ENCODE measurements at places on chromosomes 6 and 20. TPM values are rescaled to one million over a fixed set of nuclear protein-coding genes. Genes with fewer than 3 reads are reported as not detected.

- H3K27ac ChIP-seq = no peak overlapping the region
- H3K4me3 ChIP-seq = no peak overlapping the region
- peaks cover 41% of the 10 kb centered on the region for H3K4me1 ChIP-seq
- DNase-seq = no peak
- no peaks in the 10 kb centered on the region for H3K27me3 ChIP-seq
- no peaks in the 10 kb centered on the region for H3K36me3 ChIP-seq
These were observed 78.5 kb upstream of the SIRPA start for GRCh38 chr20:1816384-1817381.

DNA sequence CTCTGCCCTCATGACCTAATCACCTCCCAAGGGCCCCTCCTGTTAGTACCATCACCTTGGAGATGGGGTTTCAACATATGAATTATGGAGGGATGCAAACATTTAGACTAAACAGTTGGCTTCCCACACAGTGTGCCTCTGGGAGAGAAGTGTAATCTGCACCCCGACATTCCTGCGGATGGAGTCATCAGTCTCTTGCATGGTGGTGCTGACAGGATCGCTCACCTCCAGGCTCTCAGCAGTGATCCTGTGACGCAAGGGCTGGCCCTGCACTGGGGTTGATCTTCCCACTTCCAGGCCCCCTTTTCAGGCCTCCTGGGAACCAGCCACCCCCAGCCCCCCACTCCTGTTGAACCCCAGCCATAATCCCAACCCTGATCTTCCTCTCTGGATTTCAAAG lies 16.0 kb upstream of the PI16 start:
- H3K27ac ChIP-seq = no peak overlapping the region
- no peaks in the 10 kb centered on the region for H3K36me3 ChIP-seq
- no peaks in the 10 kb centered on the region for H3K4me1 ChIP-seq
- no peak overlapping the region for H3K4me3 ChIP-seq

GRCh38 chr6:226516-227073 lies 65.7 kb upstream of the DUSP22 start:
- no peak for DNase-seq
- no peak overlapping the region for H3K27ac ChIP-seq
- no peaks in the 10 kb centered on the region for H3K36me3 ChIP-seq
- H3K4me3 ChIP-seq = no peak overlapping the region
- H3K27me3 ChIP-seq = no peaks in the 10 kb centered on the region

The SEMG1 gene
- total RNA-seq = not detected

DNA sequence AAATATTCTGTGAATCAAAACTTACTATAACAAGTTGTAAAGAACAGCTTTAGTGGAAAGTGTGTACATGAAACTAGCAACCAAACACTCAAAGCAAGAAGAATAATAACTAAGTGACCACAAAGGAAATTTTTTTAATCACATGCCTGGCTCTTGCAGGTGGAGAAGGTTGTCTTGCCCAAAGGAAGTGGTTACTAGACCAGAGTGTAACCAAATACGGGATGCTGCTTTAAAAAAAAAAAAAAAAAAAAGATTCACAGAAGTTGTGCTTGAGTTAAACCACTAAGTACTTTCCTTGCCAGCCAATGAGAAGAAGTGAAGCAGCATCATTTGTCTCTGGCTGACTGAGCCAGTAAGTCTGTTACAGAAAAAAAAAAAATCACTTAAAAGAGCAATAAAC lies 19.1 kb upstream of the HLA-DQB1 start:
- 0 out of 3 replicates have a peak, but pooled peaks cover 6% of the 10 kb centered on the region for H3K27me3 ChIP-seq
- no peak overlapping the region for H3K4me3 ChIP-seq
- no peaks in the 10 kb centered on the region for H3K4me1 ChIP-seq
- no peak overlapping the region for H3K27ac ChIP-seq

GRCh38 chr6:149896491-149896890 lies 1.4 kb downstream of the RAET1E start:
- H3K27me3 ChIP-seq = peaks cover 7% of the 10 kb centered on the region
- H3K27ac ChIP-seq = no peak overlapping the region
- DNase-seq = no peak

GRCh38 chr6:157063923-157064322 lies 259.4 kb downstream of the TMEM242 start:
- DNase-seq = no peak
- H3K27ac ChIP-seq = no peak overlapping the region
- no peaks in the 10 kb centered on the region for H3K27me3 ChIP-seq
- peaks cover 45% of the 10 kb centered on the region for H3K4me1 ChIP-seq
- H3K36me3 ChIP-seq = peaks cover 5% of the 10 kb centered on the region

DNA sequence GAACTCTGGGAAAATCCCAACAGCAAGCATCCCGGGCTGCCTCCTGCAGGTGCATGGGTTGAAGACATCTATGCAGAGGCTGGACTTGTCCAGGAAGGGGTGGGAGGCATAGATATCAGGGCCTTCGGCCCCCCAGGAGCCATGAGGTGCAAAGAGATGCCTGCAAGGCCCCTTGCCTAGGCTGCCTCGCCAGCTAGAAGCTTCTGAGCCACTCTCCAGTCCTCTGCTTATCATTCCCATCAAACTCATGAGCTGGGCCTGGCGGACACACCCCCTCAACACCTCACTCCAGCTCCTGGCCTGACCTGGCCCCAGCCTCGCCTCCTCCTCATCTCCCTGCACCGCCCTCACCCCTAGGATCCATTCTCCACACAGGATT lies 152.4 kb upstream of the PTPN1 start:
- H3K4me1 ChIP-seq = peaks cover 89% of the 10 kb centered on the region
- peaks cover 60% of the 10 kb centered on the region for H3K27me3 ChIP-seq
- H3K36me3 ChIP-seq = no peaks in the 10 kb centered on the region
- no peak overlapping the region for H3K27ac ChIP-seq
- no peak for DNase-seq

GRCh38 chr6:139852488-139853140 lies 478.2 kb upstream of the CITED2 start:
- no peaks in the 10 kb centered on the region for H3K27me3 ChIP-seq
- no peak for DNase-seq
- H3K27ac ChIP-seq = no peak overlapping the region
- H3K36me3 ChIP-seq = no peaks in the 10 kb centered on the region

DNA sequence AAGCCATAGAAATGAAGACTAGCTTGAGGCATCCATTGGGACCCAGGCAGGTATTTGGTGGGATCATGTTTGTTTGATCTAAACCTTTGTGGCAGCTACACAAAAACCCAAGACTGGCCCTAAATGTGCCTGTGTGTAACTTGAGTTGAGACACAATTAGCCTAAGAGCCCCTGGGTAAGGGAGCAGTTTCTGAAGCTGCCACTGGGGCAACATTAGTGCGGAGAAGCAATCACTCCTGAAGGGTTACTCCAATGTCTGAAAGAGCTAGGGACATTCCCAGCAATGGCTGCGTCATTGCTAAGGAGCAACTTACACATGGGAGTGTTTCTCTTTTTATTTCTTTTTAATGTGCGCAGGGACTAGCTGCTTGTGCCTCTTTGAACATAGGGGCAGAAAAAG lies 67.9 kb upstream of the EEF1E1 start:
- no peak overlapping the region for H3K27ac ChIP-seq
- H3K36me3 ChIP-seq = no peaks in the 10 kb centered on the region
- no peaks in the 10 kb centered on the region for H3K27me3 ChIP-seq
- H3K4me3 ChIP-seq = no peak overlapping the region
- peaks cover 12% of the 10 kb centered on the region for H3K4me1 ChIP-seq

The CPNE5 gene
- not detected for total RNA-seq

The CENPW gene
- 94.7 TPM for total RNA-seq

DNA sequence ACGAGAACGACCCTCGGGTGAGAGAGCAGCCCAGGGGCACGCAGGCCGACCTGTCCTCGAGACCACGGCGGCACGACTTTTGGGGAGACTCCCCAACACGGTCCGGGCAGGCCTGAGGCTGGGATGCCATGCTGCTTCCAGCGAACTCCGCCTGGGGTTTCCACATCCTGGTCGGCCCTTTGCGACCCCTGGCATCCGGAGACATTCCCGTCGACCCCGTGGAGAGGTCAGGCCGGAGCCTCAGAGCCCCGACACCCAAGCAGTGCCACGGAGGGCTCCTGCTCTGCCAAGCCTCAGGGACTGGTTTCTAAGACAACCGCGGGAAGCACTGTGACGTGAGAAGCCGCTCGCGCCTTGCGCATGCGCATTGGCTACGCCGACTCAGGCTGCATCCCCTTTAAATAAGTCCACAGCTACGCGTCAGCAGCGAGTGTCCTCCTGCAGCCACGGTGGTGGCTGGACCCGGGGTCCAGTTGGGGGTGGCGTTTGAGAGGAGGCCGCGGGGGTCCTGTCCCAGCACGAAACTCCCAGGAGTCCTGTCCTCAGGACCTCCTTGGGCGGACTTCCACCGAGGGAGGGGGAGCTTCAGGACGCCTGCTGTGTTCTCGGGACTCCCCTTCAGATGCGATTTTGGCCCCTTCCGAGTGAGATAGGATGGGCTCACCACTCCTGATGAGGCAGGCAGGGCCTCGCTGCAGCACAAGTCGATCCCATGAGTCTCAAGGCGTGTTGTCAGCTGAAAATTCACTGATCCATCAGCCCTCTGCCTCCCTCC lies 1089.3 kb upstream of the DEFB115 start:
- no peak for DNase-seq
- H3K27ac ChIP-seq = no peak overlapping the region
- no peaks in the 10 kb centered on the region for H3K27me3 ChIP-seq
- no peaks in the 10 kb centered on the region for H3K4me1 ChIP-seq

GRCh38 chr6:31001281-31001888 lies 8.9 kb upstream of the MUC22 start:
- no peaks in the 10 kb centered on the region for H3K36me3 ChIP-seq
- H3K4me3 ChIP-seq = no peak overlapping the region
- DNase-seq = no peak

The NFATC2 gene
- total RNA-seq = 3.3 TPM

The OPRL1 gene
- total RNA-seq = 0.27 TPM
